Stimulated activated CD4-positive, alpha-beta T cell treated with anti-CD3 and anti-CD28 coated beads, TNF-alpha, amount 100 ng/mL, for 4 hours (primary cell): ENCODE measurements at places on chromosomes 16 and 17.

GRCh38 chr16:81151648-81152310 lies 55.6 kb upstream of the GCSH start:
- DNase-seq = no peak

DNA sequence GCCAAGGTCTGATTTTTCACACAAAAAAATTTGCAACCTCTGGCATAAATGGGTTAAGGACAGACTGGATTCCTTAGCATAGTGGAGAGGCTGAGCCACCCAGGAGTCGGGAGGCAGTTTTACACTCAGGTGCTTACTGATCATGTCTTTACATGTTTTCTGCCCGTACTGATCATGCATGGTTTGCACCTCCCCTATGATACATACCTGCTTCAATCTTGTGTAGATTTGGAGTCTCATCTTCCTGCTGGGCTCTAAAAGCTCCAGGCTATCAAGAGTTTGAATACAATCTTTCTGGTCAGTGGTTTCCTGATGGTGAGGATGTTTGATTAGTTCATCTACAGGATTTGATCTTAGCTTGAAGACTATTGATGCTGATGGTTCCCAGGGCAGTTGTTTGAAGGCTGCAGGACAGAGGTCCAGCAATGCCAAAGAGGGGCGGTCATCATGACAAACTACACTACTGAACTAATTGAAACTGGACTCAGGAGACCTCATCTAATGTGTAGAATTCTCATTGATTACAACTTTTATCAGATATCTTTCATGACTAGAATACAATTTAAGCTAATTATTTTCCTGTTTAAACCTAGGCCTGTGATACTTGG lies 6.9 kb downstream of the C1QBP start:
- DNase-seq = no peak

DNA sequence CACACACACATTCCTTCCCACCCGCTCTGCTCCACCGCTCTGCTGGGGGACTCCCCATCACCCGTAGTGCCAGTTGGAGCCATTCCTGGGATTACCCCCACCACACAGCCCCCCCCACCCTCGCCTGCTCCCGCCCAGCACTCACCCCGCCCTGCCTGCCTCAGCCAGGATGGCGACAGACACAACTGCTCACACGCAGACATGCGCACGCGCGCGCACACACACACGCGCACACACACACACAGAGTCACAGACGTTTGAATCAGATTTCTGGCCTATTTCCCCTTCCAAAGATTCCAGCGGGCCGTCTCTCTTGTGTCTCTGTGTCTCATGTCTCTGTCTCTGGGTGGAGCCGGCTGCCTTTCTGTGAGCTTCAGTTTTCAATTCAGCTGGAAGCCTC lies 4.4 kb downstream of the CACNA1G start:
- no peak for DNase-seq

DNA sequence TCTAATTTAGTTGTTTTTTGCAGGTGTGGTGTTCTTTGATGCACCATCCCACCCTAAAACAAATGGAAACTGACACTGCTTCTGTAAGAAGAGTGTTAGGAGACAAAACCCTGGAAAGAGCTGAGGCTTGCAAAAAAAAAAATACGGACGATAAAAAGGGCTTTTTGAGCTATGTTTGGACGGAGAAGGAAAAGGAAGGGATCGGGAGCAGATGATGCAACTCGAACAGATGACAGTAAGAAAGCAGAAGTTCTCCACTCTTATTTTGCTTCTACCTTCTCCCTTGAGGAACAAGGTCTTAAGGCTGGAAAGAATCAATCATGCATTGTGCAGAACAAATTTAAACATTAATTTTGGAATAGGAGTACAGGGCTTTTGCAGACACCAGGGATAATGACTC lies 136.7 kb downstream of the MAF start:
- no peak for DNase-seq
